BJ (cell line): ENCODE measurements at places on chromosomes 1 and 21. TPM values are rescaled to one million over a fixed set of nuclear protein-coding genes. Genes with fewer than 3 reads are reported as not detected.

DNA sequence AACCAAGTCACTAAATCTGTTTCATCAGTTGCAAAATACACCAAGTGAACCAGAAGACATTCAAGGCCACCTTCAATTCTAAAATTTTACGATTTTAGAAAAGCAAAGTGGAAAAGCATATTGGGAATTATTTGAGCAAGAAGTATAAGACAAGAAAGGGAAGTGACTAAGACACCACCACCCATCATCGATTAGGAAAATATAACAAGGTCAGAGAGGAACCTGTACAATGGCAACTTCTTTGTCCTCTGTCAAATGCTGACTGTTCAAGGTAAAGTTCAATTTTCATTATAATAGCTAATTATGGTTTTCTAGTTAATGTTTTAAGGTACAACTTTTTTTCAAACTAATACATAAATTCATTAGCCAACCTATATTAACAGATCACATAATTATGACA lies 10.8 kb downstream of the FRRS1 start:
- no peak for DNase-seq

DNA sequence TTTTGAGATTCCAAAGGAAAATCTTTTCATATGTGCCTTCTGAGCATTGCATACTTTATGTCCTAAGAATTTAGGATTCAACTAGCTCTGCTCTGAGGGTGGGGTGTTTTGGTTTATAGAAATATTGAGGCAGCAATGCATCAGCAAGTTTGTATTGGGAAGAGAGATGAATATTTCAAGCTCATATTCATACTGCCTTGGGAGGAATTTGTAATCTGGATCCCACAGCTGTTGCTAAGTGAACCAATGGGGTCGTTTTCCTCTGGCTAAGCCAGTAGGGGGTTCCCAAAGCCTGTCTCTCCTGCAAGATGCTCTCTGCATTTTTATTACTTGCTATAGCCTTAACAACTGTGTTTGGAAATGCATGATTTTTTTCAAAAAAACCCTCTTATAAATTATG lies 130.6 kb downstream of the SNX7 start:
- DNase-seq = peak; percentile 47

- no peak for DNase-seq
Observed at GRCh38 chr1:16727190-16728111, 12.9 kb upstream of the RNU1-4 start.

- no peak for DNase-seq
Observed at GRCh38 chr21:44657635-44658540, at the start of gene KRTAP12-3. Gene KRTAP12-3, plus strand, starts transcription at chr21:44657932. Its CDS starts 48 bp downstream, at chr21:44657980.

DNA sequence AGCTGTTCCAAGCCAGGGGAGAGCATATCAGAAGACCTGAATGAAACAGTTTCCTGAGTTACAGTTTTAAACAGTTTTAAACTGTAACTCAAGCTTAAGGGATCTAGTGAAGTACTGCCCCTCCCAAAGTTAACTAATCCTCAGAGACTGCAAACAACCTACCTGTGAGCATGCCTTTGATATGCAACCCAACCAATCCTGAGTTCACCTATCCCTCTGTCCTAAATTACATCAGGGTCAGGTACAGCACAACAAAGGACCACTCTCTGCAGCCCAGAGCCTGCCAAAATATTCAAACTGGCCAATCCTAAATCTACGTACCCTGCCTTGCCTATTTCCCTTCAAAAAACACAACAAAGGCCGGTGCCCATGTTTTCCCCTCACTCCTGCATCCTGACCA lies 32.8 kb upstream of the RAVER2 start:
- no peak for DNase-seq

DNA sequence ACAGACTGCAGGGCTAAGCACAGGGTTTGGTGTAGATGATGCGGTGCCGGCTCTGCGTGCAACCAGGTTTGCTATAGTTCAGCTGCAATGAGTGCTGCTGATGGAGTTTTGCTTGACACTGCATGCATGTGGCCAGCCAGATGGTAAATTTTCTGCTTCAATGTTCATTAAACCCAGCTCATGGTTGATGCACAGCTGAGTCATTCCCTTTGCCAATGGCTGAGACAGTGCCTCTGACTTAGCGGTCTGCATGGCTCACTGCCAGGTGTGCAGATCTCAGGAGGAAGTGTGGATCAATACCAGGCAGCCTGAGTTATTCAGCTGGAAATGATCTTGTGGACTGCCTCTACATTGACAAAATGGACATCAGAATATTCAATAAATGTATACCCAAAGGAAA lies 172.7 kb upstream of the ZP4 start:
- DNase-seq = no peak

GRCh38 chr1:69911301-69911801 lies 294.0 kb downstream of the LRRC40 start:
- DNase-seq = peak; percentile 74

GRCh38 chr1:219085082-219085481 lies 88.6 kb upstream of the LYPLAL1 start:
- DNase-seq = peak; percentile 93

DNA sequence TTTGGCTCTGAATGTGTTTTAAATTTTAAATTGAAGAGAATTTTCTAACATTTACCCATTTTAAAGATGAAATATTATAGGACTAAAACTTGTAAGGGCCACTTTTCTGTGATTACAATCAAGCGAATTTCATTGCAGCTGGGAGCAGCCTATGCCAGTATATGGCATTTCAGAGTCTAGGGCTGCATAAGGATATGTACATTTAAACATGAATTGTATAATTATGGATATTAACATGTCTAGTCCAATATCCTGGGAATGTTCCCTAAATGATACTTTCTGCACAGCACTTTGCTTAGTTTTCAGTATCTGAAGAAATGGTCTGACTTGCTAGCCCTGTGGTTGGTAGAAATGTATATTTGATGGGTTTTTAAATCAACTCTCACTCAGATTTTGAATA lies 8.4 kb downstream of the KCNJ15 start:
- no peak for DNase-seq

GRCh38 chr1:20732071-20732587 lies 374 bp downstream of the SH2D5 start:
- no peak for DNase-seq

GRCh38 chr1:2213576-2214505 lies 14.3 kb upstream of the SKI start:
- no peak for DNase-seq

- no peak for DNase-seq
Observed at GRCh38 chr1:191575180-191575579, 583.1 kb upstream of the RGS18 start.

GRCh38 chr1:232260861-232261260 lies 369.1 kb downstream of the SIPA1L2 start:
- no peak for DNase-seq

- DNase-seq = no peak
Observed at GRCh38 chr1:62259551-62259950, 59.7 kb downstream of the KANK4 start.

Gene ARHGAP30
- not detected in 2 replicates for polyA plus RNA-seq

Gene ZNF593OS
- polyA plus RNA-seq = not detected in 2 replicates

Gene RNF115
- 13.4 and 18.3 TPM in 2 replicates for polyA plus RNA-seq

Gene CACYBP
- 20.5 and 40.5 TPM in 2 replicates for polyA plus RNA-seq

Gene CD48
- polyA plus RNA-seq = not detected in 2 replicates
